Putamen (tissue), 1 donor: ENCODE measurements at places on chromosomes 6 and 20.
A peak's percentile ranks its signal among the peaks of the same experiment; 100 is the strongest.

DNA sequence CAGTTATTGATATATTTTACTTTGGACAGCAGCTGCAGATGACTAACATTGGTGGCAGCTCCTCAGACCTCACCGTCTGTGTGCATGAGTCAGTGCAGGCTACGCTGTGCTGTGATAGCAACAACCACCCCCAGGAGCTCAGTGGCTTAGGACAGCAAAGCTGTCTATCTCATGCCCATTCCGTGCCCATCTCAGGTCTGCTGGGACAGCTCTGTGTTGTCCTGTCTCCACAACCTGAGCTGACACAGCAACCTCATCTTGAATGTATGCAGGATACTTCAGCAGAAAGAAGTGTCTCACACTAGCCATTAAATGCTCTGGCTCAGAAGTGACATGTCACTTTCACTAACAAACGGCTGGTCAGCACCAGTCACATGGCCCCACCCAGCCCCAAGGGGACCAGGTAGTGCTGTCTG, 47.7 kb downstream of the BANF2 start:
- no peak for DNase-seq

DNA sequence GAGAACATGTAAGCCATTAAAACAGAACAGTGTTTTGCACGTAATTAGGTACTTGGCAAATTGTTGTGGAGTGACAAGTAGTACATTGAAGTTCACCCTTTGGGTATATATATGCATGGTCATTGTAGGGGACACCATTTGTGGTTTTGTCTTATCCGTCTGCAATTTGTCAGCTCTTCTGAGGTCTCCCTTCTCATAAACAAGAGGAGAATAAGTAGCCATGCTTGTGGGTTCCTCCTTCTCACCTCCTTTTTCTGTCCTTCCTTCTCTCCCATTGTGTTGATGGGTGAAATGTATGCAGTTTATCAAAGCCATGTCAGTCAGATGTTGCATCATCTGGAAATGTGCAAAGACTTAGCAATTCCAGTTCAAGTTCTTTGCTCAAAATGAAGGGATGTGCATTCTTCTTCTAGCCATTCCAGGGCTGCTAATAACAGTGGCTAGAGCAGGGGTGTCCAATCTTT, 70.9 kb downstream of the QKI start:
- no peak for DNase-seq

GRCh38 chr20:57525328-57526086, 567 bp upstream of the CTCFL start:
- DNase-seq = no peak

- DNase-seq = no peak
These were observed 11.7 kb downstream of the HCK start for GRCh38 chr20:32063695-32064094.

DNA sequence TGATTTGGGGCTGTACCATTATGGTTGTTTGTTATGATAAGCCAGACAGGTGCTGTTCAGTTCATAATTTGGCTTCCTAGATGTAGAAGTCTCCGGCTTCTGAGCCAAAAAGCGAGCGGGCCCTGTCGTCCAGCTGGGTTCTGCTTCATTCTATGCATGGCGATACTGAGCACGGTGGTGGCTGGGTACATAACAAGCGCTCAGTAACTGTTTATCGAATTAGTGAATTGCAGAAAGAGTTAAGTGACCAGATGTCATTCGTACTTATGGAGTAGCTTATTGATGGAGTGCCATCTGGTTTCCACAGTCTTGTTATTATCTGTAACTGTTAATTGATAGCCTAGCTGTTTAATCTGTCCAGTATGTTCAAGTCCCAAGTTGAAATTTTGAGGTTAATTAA, 85.0 kb downstream of the DTD1 start:
- no peak for DNase-seq

GRCh38 chr6:127162836-127163235, 44.4 kb downstream of the RSPO3 start:
- no peak for DNase-seq

GRCh38 chr6:53815381-53816119, 20.7 kb downstream of the LRRC1 start:
- DNase-seq = no peak

- no peak for DNase-seq
These were observed 12.8 kb upstream of the ZNF217 start for GRCh38 chr20:53606364-53606985.

DNA sequence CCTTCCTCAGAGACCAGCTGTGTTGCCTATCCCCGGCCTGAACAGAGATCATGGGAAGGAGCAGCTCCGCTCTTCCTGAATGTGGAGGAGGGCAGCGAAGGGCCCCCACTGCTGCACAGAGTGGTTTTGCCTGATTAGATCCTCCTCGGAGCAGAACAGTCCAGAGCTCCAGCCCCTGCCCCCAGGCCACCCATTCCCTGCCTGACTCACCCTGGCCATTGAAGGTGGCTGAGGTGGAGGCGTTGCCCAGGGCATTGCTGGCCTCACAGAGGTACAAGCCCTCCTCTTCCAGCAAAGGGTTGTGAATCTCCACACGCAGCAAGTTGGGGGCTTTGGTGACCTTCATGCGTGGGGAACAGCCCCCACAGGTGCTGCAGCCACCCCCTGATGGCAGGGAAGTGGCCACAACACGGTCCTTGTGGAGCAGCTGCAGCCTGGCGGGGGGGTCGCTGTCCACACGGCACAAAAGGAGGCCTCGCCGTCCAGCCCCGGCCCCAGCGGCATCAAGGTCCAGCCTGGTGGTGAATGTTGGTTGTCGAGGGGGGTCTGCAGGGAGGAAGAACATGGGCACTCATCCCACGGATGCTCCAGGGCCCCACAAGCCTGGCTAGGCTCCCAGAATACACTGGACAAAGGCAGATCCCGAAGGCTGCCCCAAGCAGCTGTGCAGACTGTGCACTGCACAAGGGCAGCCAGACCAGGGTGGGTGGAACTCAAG, 14.7 kb downstream of the SIGLEC1 start:
- no peak for DNase-seq

DNA sequence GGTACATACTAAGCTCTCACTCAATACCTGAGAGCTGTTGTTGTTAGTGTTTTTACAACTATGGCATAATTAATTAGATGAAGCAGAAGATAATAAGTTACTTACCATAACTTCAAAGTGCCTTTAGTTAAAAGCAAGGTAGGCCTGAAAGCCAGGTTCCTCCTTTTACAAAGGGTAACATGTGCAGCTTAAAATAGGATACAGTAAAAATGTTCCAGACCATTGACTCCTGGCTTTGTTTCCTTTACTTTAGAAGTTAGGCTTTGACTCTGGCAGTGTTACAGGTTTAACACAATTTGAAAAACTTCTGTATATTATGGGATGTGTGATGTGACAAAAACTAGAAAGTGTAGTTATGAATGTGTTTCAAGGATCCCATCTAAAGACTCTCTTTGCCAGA, 522.5 kb downstream of the EPM2A start:
- no peak for DNase-seq

GRCh38 chr6:31663961-31664789, 622 bp downstream of the GPANK1 start:
- DNase-seq = no peak

DNA sequence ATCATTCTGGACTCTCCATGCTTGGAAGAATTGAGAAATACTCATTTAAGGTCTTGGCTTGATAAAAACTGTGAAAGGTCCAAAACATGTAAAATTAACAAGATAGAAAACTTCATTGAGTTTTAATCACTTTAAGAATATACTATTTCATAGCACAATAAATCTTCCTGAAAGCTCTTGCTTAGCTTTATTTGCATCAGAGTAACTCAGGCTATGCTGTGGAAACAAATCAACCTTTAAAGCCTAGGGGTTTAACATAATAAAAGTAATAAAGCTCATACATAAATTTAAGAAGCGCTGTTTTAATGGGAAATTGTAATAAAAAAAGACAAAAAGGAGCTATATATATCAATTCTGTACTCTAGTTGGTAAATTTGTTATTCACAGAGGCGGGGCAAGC, 77.2 kb upstream of the PTCHD4 start:
- DNase-seq = no peak

DNA sequence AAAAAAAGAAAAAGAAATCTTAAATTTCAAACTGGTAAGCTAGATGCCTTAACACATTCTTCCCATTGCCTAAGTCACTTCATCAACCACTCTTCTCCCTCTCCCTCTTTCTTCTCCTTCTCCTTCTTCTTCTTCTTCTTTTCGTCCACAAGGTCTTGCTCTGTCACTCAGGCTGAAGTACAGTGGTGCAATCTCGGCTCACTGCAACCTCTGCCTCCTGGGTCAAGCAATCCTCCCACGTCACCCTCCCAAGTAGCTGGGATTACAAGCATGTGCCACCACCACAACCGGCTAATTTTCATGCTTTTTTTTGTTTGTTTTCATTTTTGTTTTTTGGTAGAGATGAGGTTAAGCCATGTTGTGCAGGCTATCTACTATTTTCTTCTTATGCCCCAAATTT, 60.2 kb downstream of the GPR63 start:
- no peak for DNase-seq

GRCh38 chr6:106039897-106040592, 46.1 kb upstream of the PRDM1 start:
- no peak for DNase-seq

DNA sequence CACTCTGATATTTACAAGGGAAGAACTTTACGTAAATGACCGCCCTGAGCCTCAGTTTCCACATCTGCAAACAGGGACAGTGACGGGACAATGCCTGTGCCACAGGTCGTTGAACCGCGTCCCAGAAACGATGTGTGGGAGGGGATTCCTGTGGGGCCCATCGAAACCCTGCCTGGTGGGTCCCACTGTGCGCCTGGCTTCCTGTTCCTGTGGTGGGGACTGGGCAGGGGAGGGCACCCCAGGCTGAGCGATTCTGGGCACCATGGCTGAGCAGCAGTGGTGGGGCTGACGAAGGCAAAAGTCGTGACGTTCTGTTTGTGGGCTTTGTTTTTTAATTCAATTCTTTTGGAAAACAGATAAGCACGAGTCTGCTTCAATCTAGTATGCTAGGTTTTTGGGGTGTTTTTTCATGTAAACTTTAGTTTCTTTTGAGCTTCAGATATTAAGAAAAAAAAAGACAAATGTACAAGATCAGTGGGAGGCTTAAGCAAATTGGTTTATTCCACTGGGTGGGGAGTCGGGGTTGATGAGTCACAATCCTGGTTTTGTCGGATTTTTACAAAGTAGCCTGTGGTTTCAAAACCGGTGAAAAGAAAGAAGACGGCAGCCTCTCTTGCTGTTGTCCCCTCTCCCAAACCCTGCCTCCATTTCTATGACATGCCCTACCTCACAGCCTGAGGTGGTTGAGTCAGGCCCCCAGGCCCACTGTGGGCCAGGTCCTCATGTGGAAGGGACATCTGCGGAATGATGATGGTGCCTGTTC, 40.4 kb downstream of the GNAS-AS1 start:
- peak; percentile 11 for DNase-seq

GRCh38 chr20:60986506-60987156, 265.4 kb upstream of the CDH4 start:
- DNase-seq = no peak

DNA sequence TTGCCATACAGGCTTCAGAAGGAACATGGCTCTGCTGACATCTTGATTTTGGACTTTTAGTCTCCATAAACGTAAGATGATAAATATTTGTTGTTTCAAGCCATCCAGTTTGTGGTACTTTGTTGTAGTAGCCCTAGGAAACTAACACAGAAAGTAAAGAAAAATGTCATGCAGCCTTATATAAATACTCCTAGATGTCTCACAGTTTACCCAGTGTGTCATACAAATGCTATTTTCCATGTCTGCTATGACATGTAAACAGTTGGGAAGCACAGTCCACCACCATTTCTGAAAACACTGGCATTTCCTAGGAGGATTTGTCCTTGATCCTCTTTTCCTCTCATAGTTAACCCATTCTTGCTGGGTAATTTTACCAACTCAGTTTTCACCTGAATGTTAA, 30.6 kb upstream of the ME1 start:
- no peak for DNase-seq

DNA sequence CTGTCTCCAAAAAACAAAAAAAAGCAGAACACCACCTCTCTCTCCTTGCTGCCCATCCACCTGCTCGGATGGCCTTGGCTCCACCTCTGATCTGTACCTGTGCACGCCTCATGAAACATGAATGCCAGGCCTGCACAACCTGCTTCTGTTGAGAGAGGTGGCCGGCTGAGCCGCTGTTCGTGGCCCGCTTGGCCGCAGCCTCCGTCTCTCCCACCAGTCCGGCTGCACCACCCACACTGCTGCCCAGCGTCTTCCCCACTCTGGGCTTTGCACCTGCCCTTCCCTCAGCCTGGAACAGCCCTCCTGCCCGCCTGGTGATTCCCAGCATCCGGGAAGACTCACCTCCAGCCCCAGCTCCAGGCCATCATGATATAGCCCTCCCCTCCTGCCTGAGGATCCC, 12.2 kb upstream of the ZBTB46 start:
- DNase-seq = no peak

- no peak for DNase-seq
These were observed 13.4 kb upstream of the MAPRE1 start for GRCh38 chr20:32806356-32806755.

DNA sequence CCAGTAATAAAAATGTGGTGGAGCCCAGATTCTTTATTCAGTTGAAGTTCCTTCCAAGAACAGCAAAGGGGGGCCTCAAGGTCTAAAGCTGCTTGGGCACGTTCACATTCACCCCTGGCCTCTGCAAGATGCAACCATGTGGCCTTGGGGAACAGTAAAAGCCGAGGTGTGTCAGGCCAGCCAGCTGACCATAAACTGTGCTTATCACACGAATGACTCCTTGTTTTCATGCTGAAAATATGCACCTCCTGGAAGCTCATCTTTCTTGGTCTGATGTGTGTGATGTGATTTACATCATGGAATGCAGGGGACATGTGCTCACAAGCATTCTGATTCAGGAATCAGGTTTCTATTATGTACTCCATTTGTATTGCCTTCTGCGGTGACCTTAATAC, 211.6 kb upstream of the MARCKS start:
- DNase-seq = no peak

- no peak for DNase-seq
These were observed 147.6 kb downstream of the KIF6 start for GRCh38 chr6:39577446-39578165.

DNA sequence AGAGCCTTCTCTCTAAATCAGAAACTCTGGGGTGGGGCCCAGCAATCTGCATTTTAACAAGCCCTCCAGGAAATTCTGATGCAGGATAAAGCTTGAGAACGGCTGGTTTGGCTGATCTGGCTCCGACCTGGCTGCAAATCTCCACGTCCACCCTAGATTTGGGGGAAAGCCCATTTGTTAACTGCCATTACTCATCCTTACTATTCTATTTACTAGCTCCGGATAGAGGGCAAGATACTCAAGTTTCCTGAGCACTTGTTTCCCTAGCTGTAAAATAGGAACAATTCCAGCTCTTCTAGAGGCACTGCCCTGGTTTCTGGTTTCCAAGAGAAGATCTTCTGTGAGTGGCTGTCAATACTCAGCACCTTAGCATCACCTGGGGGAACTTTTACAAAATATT, 44.4 kb downstream of the DAAM2 start:
- no peak for DNase-seq
